ENCODE measurements at places on chromosomes 13 and 19.

- no peak for DNase-seq
Measured at GRCh38 chr19:39301562-39301961, 5.4 kb downstream of the IFNL1 start.

- no peak for DNase-seq
Measured at GRCh38 chr13:40982772-40983171, 36.3 kb downstream of the ELF1 start.

DNA sequence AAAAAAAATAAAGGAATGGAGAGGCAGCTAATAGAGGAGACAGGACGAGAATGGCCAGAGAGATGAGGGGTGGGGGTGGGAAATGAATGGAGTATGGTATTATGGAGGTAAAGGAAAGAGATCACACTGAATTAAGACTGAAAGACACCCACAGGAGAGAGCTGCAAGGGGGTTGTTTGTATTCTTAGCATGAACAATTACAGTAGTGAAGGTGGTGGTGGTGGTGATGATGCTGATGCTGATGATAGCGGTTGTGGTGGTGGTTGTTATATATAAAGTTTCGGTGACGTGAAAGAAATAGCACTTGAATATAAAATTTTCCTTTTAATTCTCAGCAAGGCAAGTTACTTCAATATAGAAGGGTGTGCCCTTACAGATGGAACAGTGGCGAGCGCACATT is 2.8 kb upstream of the ADGRE3 start:
- peak; percentile 73 for DNase-seq

DNA sequence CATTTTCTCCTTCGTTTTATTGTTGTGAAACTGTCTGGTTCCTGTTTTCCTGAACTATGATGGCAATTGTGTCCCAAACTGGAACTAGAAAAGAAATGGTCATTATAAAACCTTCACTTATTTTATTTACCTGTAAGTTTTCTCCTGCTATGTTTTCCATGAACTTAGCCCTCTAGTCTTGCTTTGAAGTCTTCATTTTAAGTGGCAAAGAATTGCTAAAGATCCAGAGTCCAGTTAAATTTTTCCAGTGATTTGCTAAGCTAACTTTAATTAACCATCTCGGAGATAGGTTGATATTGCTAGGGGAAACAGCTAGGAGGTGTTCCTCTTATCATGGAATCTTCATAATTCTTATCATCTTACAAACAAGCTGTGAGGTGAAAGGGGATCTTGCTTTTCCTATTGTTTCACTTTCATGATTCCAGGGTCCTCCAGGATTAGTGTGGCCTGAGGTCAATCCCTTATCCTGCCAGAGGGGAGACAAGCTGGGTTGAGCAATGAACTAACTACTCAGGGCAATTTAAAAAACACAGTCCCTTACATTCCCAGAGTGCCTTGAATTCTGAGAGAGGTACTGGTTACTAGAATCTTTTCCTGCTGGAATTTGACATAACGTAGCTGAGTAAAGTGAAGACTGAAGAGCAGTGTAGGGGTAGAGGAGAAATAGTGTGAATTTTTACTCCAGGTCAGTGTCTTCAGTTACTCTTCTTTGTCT is 112.5 kb downstream of the ESD start:
- DNase-seq, result no peak

DNA sequence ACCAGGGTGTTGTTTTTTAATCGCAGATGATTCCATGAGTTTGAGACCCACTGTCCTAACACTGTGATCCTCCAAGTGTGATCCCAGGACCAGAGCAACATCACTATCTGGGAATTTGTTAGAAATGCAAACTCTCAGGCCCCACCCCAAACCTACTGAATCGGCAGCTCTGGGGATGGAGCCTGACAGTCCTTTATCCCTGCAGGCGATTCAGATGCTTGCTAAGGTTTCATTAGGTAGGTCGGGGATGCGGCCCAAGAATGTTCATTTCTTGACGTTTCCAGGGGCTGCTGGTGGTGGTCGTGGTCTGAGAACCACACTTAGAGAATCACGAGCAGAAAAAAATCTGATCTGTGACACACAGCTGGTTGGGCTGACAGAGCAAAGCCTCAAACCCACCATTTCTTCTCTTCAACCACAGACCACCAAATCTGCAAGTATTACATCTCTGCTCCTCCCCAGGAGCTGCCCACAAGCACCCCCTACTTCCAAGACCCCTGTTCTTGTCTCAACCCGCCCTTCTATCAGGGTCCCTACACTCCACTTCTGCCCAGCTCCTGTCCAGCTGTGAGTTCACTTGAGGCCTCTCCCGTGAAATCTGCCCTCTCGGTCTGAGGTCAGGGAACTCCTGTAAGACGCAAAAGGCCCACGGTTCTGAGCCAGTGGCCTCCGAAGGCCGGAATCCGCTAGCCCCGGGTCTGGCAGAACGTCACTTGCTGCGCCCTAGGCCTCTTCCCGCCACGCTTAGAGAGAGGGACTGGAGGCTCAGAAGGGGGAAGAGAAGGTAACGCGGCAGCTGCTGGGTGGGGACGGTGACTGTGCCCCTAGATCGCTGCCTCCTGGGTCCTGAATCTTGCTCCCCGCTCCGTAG is 1.1 kb upstream of the FARP1 start:
- no peak for DNase-seq

DNA sequence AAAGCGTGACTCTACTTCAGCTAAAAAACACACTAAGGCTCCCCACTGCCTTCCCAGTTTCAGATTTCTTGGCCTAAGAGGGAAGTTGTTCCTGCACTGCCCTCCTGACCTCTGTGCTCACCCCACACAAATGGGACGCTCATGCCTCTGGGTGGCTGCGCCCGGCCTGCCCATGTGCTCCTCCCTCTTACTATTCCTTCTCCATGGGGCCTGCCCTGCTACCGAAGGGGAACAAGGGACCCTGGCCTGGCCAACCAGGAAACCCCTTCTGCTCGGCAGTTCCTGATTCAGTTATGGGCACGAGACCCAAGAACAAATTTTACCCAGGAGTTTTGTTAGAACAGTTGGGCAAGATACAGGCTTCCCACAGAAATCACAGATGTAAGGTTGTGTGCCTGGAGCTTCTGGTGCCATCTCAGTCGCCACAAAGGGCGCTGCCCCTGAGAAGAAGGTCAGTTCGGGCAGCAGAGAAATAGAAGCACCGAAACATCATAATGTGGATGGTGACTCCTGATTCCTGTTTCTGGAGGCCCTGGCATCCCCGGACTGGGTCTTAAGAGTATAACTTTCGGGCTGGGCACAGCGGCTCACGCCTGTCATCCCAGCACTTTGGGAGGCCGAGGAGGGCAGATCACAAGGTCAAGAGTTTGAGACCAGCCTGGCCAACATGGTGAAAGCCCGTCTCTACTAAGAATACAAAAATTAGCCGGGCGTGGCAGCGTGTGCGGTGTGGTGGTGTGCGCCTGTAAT is 5.4 kb upstream of the PLPP2 start:
- no peak for DNase-seq

GRCh38 chr19:41895745-41896580 is 13.0 kb downstream of the ARHGEF1 start:
- DNase-seq, result no peak

DNA sequence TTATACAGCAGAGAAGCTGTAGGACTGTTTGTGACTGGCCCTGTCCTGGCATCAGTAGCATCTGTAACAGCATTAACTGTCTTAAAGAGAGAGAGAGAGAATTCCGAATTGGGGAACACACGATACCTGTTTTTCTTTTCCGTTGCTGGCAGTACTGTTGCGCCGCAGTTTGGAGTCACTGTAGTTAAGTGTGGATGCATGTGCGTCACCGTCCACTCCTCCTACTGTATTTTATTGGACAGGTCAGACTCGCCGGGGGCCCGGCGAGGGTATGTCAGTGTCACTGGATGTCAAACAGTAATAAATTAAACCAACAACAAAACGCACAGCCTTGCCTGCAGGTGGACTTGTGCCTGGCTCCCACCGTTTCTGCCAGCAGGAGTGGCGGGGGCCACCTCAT is 27.3 kb upstream of the LDLR start:
- DNase-seq, result no peak

DNA sequence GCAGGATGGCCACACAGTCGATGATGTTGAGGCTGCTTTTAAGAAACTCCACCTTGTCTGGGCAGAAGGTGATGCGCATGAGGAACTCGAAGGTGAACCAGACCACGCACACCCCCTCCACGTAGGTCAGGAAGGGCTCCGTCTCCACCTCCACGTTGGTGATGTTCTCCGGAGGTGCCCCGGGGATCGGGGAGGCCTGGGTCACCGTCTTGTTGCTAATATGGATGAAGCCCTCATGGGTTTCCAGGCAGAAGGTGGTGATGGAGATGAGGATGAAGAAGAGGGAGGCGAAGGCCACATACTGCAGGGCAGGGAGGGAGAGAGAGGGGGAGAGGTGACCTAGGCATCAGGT is 5.4 kb downstream of the KCNC3 start:
- no peak for DNase-seq

DNA sequence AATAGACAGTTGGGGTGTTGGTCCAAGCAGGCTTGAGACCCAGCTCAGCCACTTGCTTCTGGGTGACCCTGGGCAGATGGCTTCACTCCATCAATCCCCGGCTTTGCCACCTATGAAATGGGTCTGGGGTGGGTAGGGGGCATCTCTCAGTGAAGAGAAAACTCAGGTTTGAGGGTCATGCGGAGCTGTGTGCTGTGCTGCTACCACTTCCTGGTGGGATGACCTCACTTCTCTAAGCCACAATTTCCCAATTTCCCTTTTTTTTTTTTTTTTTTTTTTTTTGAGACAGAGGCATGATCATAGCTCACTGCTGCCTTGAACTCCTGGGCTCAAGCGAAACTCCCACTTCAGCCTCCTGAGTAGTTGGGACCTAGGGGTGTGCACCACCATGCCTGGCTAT is 4.6 kb upstream of the PLAUR start:
- no peak for DNase-seq

DNA sequence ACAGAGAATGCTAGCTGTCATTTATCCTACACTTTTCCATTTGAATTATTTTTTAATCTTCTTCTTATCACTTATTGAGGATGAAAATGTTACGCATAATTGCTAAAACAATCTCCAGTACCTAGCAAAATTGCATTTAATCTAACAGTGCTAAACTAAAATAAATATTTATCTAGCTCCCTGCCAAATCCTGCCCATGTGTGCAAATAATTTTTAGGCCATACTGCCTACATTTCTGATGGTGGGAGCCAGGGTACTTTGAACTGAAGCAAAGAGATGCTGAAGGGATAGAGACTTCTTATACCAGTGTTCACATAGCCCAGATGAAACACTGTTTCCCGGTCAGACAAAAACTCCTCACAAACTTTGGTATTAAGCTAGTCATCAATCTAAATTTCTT is 1268.7 kb upstream of the PCDH20 start:
- no peak for DNase-seq

DNA sequence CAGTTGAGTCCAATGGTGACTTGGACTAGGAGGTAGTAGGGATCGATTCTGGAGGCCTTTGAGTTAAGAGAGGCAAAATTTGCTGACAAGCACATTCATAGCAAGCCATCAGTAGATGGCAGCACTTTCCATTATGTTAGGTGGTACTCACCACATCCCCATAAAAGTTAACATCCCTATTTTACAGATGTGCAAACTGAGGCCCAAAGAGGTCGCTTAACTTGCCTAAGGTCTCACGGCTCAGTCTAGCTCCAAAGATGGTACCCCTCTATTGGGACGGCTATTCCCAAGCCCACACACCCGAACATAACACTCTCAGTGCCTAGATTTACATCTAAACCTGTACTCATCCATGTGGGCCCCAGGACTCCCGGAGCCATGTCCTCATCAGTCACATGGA is 21.5 kb upstream of the FOSB start:
- no peak for DNase-seq

- no peak for DNase-seq
Measured at GRCh38 chr19:28834996-28835395, 378.0 kb downstream of the UQCRFS1 start.

DNA sequence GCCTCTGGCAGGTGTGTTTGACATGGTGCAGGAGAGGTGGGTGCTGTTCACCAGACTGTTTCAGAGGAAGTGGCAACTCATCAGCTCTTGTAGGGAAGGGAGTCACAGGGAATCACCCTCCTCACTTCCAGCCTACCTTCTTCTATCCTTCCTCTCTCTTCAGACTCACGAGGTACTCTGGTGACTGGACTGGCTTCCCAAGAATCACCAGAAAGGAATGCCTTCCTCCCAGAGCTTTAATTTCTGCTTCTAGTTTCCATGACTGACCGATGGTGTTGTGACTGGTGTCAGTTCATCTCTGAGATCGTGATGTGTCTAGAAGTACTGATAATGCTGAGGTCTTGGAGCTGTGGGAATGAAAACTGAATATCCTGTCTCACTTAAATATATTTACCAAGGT is 247.3 kb downstream of the KCTD12 start:
- DNase-seq, result no peak

DNA sequence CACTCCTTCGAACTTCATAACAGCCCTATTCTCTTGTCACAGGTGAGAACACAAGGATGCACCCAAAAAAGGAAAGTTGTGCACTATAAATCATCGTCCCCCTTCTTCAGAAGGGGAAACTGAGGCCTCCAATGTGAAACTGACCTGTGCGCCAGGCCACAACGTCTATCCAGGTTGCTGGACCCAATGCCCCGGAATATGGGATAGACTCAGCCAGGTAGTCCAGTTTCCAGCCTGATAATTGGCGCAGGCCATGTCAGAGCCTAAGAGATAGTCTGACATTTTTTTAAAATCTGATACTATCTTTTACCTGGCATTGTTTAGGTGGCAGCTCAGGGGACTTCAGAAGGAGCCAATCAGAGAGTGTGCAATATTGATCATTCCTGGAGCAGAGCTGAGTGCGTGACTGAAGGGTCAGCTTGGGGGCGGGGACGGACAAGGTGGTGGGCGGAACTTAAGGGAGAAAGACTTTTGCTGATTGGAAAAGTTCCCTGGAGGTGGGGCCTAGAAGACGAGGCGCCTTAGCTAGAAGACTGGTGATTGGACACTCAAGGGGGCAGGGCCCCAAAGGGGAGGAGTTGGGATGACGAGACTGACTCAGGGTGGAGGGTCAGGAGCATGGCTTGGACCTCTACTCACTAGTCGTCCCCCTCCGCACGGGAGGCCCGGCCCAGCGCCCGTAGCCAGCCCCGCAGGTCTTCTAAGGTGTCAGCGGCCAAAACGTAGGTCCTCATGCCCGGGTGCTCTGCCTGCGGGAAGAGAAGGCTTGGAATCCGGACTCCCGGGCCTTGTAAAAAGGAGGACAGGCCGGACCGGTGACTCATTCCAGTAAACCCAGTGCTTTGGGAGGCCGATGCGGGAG is 8.5 kb downstream of the PLEKHA4 start:
- DNase-seq, result no peak

DNA sequence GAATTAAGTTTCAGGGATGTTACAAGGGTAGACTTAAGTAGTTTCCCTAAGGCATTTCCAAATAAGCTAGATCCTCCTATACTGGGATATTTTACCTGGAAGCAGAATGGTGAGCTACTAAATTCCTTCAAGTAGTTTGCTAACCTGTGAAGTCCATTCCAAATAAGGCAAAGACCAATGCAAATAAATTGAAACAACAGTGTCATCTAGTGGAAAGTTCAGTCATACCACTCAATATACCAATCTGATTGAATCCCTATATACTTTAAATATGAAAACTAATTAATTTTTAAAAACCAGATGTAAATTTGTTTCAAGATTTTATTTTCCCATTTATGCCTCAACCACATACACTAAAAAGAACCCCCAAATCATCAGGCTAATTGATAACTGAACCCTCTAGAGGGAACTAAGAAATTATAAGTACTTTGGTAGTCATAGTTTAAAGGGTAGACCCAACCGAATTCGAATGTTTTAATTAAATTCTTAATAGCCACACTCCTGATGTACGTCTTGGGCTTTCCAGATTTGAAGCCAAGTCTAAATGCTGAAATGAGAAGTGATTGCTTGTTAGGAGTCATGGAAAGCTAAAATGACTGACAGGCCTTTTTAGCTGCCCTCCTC is 223.7 kb downstream of the TBC1D4 start:
- DNase-seq, result no peak

- DNase-seq, result no peak
Measured at GRCh38 chr13:51945149-51945548, 66.1 kb downstream of the ATP7B start.

GRCh38 chr13:58298556-58299135 is 667.1 kb downstream of the PCDH17 start:
- no peak for DNase-seq
